ENCODE measurements at places on chromosomes 12 and 14. TPM values are rescaled to one million over a fixed set of nuclear protein-coding genes. Genes with fewer than 3 reads are reported as not detected.

The IL22 gene
- not detected for total RNA-seq

DNA sequence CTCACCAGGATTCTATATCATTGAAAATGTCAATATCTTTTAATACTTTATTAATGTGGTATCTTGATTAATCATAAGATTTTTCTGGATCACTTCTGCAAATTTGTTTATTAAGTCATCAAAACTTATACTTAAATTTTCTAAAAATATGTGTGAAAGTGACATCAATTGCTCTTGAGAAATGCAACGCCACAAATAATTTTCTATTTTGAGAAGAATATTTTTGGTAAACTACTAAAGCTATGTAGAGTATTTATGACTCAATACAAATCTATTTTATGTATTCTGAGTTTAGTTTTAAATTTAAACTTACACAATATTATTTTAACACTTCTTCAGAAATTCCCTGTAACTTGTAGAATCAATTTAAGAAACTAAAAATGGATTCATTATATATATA is 263.3 kb downstream of the RASSF9 start:
- DNase-seq, result no peak

- no peak for DNase-seq
Observed at GRCh38 chr12:84376320-84376719, 536.3 kb downstream of the SLC6A15 start.

- DNase-seq, result no peak
Observed at GRCh38 chr12:110778833-110779577, 36.3 kb upstream of the PPP1CC start.

DNA sequence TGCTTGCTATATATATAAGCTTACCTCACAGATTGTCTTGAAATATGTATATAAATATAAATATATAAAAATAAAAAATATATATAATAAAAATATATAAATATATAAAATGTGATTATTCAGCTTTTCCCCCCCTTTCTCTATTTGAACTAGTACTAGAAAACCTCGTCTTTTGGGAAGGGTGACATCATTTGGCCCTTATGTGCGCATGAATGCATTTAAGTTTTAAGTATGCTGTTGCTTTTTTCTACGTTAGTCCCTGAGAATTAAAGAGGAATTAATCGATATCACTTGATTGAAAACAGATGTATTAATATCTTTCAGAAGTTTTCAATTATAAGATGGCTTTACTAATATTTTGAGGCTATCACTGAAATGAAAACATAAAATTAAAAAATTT is 69.9 kb downstream of the RAD51B start:
- no peak for DNase-seq

DNA sequence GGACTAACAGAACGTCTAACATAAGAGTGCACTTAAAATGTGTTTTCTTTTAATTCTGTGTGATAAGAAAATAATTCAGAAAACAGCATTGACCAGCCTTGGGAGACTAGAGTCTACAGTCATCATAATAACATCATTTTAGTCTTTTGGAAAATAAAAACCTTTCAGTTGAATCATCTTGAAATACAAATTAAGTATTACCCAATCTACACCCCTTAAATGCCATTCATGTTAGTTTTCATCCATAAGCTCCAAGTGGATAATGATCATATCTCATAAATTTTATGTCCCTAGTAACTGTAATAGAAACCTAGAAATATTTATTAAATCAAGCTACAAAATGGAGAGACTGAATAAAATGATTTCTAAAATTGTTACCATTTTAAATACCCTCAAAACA is 32.4 kb downstream of the EPS8 start:
- DNase-seq, result no peak
